Karpas-422 (cell line): ENCODE measurements at places on chromosomes 13 and 19. TPM values are rescaled to one million over a fixed set of nuclear protein-coding genes. Genes with fewer than 3 reads are reported as not detected.
A peak's percentile ranks its signal among the peaks of the same experiment; 100 is the strongest.

SPRED3 gene
- total RNA-seq, result 0.07 and 0.11 TPM in 2 replicates

OR7C1 gene
- total RNA-seq, result not detected in 2 replicates

KLF2 gene
- 0.22 TPM in 1 of 2 replicates, not detected in the other for total RNA-seq

NLRP11 gene
- total RNA-seq, result 1.8 and 5.0 TPM in 2 replicates

NUCB1 gene
- 57.5 and 98.2 TPM in 2 replicates for total RNA-seq

NCCRP1 gene
- total RNA-seq, result not detected in 2 replicates

PDX1 gene
- not detected in 2 replicates for total RNA-seq

DNA sequence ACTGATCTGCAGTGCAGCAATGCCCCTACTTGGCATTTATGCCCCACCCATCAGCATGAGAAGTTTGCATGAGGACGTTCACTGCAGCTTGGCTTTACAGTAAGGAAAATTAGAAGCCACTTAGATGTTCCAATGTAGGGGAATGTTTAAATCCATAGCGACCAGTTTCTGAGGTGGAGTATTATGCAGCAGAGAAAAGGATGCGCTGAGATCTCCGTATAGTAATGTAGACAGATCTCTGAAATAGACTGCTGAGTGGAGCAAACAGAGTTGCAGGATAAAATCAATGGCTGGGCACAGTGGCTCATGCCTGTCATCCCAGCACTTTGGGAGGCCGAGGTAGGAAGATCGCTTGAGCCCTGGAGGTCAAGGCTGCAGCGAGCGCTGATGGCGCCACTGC, 10.1 kb downstream of the PGPEP1 start:
- H3K27me3 ChIP-seq, result no peaks in the 10 kb centered on the region
- no peaks in the 10 kb centered on the region for H3K36me3 ChIP-seq
- no peaks in the 10 kb centered on the region for H3K4me1 ChIP-seq

GRCh38 chr13:39777527-39778061, 122.1 kb downstream of the COG6 start:
- no peak overlapping the region for H3K27ac ChIP-seq
- no peaks in the 10 kb centered on the region for H3K4me1 ChIP-seq
- H3K27me3 ChIP-seq, result no peaks in the 10 kb centered on the region

GRCh38 chr19:49811328-49811727, 1.8 kb downstream of the FUZ start:
- DNase-seq, result no peak
- H3K4me1 ChIP-seq, result peaks cover 36% of the 10 kb centered on the region
- H3K27me3 ChIP-seq, result no peaks in the 10 kb centered on the region
- H3K36me3 ChIP-seq, result no peaks in the 10 kb centered on the region

GRCh38 chr13:41827507-41828213, 133.2 kb downstream of the VWA8 start:
- peaks cover 4% of the 10 kb centered on the region for H3K4me1 ChIP-seq
- H3K36me3 ChIP-seq, result peaks cover 3% of the 10 kb centered on the region; the same call in 1 of the 2 replicates
- H3K27ac ChIP-seq, result no peak overlapping the region
- H3K27me3 ChIP-seq, result no peaks in the 10 kb centered on the region

GRCh38 chr13:27921961-27922882, 2.4 kb downstream of the PDX1 start:
- DNase-seq, result no peak
- H3K27me3 ChIP-seq, result no peaks in the 10 kb centered on the region
- no peaks in the 10 kb centered on the region for H3K4me1 ChIP-seq
- no peak overlapping the region for H3K27ac ChIP-seq
- no peak overlapping the region for H3K4me3 ChIP-seq

DNA sequence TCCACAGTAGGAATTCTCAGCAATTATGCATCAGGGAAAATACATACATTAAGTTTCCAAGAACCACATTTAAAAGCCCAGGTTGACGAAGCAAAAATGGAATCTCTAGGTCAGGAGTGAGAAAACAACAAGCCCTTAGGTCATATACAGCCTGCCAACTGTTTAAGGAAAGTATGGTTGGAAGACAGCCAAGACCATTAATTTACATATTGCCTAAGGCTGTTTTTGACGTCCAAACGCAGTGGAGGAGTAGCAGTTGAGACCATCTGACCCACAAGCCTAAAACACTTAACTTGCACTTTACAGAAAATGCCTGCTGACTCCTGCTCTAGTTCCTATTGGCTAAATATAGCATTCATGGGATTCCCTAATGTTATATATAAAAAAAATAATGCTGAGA, 299.0 kb downstream of the ITGBL1 start:
- peaks cover 4% of the 10 kb centered on the region for H3K4me1 ChIP-seq
- DNase-seq, result no peak
- no peak overlapping the region for H3K4me3 ChIP-seq
- no peaks in the 10 kb centered on the region for H3K27me3 ChIP-seq

DNA sequence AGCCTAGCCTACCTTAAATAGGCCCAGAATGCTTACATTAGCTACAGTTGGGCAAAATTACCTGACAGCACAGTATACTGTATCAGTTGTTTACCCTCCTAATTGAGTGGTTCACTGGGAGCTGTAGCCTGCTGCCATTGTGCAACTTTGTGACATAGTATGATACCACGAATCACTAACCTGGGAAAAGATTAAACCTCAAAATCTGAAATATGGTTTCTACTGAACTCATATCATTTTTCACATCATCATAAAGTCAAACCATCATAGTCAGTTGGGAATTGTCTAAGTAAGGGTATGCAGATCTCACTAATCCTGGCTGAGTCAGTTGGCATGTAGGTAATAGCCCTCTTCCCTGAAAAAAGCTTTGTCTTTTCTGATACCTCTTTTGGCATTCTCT, 9.2 kb downstream of the PAN3 start:
- H3K4me3 ChIP-seq, result no peak overlapping the region
- no peak for DNase-seq
- H3K27ac ChIP-seq, result no peak overlapping the region

DNA sequence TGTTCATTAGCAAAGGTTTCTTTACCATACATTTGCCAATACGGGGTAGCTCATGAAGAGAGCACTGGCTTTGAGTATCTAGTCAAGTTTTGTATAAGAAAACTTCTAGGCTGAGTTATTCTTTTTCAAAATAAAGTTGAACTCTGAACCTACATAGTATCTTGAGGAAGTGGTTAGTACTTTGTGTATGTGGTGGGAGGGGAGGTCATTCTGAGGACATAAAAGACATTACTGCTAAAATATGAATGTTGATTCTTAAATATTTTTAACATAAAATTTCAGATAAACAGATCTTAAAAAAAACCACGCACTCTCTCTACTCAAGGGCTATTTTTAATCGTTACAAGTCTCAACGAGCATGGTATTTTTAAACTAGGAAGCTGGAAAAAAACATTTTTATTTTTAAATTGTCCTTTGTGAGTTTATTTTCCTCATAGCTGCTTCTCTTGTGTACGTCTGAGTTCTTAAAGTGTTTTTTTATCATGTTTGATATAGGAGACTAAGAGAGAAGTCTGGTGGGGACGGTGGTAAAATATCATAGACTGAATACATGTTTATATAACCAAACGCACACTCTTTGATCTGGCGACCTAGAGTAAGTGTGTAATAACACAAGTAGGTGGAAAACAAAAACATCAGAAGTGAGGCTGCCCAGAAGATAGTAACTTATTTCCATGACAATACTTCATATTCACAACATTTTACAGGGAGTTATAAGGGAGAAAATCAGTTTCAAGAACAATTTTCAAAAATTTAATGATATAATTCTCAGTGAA, 118.0 kb upstream of the POSTN start:
- peaks cover 8% of the 10 kb centered on the region for H3K4me1 ChIP-seq
- H3K27me3 ChIP-seq, result no peaks in the 10 kb centered on the region
- H3K4me3 ChIP-seq, result no peak overlapping the region
- no peak for DNase-seq
- H3K36me3 ChIP-seq, result no peaks in the 10 kb centered on the region
- no peak overlapping the region for H3K27ac ChIP-seq

DNA sequence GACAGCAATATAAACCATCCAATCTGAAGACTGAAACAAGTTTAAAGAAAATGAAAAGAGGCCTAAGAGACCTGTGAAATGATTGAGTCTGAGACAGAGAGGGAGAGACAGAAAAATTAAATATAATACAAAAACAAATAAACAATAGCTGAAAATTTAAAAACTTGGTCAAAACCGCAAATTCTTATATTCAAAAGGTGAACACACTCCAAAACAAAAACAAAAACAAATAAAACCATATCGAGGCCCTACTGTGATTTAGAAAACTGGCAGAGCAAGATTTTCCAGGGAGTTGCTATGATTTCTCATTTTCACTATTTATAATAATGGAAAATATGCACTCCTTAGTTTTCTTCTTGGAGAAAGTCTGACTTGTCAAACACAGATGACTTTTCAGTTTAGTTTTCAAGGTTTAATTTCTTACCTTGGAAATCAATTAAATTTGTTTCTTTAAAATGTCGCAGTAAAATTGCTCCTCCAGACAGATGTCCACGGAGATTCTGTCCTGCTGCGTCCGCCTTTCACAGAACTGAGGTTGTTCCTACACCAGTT, 1420.3 kb downstream of the UQCRFS1 start:
- H3K4me1 ChIP-seq, result peaks cover 17% of the 10 kb centered on the region
- H3K36me3 ChIP-seq, result peaks cover 43% of the 10 kb centered on the region
- peak overlapping the region; percentile 82 for H3K4me3 ChIP-seq
- peak overlapping the region; percentile 87 for H3K27ac ChIP-seq
- DNase-seq, result no peak

DNA sequence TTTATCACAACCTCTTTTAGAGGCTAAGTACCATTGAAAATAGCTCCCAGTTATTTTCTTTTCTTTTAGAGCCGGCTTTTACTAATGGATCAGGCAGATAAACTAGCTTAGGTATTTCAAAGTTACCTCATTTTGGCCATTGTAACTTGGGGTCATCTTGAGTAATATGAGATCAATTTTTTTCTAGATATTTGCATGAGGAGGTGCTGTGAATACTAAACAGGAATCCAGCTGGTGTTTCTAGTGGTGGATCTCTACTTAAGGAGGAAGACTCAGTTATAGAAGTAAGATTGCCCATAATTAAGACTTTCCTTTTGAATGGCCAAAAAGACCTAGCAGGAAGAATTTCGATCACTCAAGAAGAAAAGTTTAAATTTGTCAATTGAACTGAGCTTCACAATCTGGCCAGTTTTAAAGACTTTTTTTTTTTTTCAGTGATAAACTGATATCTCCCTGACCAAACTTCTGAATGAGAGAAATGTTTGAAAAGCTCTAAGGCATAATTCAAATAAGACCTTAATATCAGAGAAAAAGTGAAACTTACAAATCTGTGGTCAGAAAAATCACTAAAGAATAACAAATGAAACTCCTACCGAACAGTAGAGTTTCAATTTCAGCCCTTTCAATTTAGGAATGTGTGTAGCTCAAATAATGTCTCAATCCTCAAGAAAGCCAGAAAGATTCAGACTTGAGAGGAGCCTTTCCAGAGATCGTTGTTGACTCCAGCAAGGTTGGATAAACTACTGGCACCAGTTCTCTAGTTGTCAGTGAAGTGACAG, 11.6 kb upstream of the NAA16 start:
- H3K4me3 ChIP-seq, result no peak overlapping the region
- DNase-seq, result no peak
- H3K27me3 ChIP-seq, result no peaks in the 10 kb centered on the region
- H3K4me1 ChIP-seq, result peaks cover 14% of the 10 kb centered on the region
- no peaks in the 10 kb centered on the region for H3K36me3 ChIP-seq
- no peak overlapping the region for H3K27ac ChIP-seq

DNA sequence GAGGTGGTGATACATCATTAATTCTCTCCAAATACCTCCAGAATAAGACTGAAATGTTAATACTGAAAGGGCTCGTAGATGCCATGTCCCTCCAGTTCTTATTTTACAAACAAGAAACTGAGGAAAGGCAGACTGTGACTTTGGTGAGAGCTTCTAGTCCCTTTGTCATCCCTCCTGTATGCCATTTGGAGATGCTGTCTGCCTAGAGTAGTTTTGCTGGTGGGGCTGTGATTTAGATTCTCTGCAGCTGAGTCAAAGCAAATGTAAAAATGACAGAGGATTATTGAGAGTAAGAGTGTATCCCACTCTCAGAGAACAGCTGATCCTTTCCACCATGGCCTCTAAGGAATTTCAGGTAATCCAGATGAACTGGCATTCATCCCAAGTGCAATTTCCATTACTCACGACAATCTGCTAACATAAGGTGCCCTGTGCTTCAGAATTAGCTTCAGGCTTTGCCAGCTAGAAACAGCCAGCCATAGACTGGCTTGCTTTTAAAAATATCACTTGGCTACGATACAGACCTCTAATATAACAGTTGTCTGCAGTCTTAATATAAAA, 16.8 kb downstream of the PABPC3 start:
- no peaks in the 10 kb centered on the region for H3K36me3 ChIP-seq
- H3K27me3 ChIP-seq, result 0 out of 2 replicates have a peak, but pooled peaks cover 5% of the 10 kb centered on the region
- H3K27ac ChIP-seq, result no peak overlapping the region
- H3K4me3 ChIP-seq, result no peak overlapping the region

- no peak for DNase-seq
- no peak overlapping the region for H3K4me3 ChIP-seq
- H3K4me1 ChIP-seq, result peaks cover 11% of the 10 kb centered on the region
- no peaks in the 10 kb centered on the region for H3K36me3 ChIP-seq
- no peak overlapping the region for H3K27ac ChIP-seq
These were observed 1.8 kb downstream of the FAM187B start for GRCh38 chr19:35226748-35227147.

DNA sequence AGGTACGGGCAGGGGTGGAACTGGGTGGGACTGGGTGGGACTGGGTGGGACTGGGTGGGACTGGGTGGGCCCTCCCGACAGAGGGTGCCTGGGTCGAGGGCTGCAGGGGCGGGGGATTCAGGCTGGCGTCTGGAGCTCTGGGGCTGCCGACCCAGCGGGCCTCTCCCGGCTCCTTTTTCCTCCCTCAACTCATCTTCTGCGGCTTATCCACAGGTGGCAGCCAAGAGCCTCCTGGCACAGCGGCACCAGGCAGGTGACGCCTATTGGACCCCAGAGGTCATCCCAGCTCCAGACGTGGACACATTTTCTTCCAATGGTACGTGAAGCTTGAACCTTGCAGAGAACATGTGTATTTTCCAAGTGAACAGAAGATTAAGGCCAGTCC, 533 bp downstream of the ZNF544 start:
- H3K4me3 ChIP-seq, result peak overlapping the region; percentile 83
- H3K4me1 ChIP-seq, result peaks cover 14% of the 10 kb centered on the region
- no peak overlapping the region for H3K27ac ChIP-seq
- H3K36me3 ChIP-seq, result peaks cover 47% of the 10 kb centered on the region
- DNase-seq, result peak; percentile 63
- H3K27me3 ChIP-seq, result no peaks in the 10 kb centered on the region

DNA sequence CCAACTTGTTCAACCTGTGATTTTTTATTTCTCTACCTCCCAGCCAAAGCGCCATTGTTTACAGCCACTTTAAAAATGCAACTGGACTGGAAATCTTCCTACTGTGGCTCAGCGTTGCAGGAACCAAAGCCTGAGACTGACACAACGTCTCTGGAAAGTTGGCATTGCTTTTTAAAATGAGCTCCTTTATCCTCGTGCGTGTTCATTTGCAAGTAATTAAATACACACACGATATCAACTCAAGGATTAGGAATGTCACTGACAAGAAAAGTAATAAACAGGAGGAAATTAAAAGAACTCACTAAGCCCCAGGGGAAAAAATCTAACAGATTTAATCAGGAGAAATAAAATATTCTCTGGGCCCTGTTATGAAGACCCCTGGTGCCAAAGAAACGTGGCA, 184.6 kb upstream of the IRS2 start:
- no peaks in the 10 kb centered on the region for H3K4me1 ChIP-seq
- no peaks in the 10 kb centered on the region for H3K36me3 ChIP-seq
- H3K4me3 ChIP-seq, result no peak overlapping the region
- no peaks in the 10 kb centered on the region for H3K27me3 ChIP-seq
- no peak for DNase-seq
- H3K27ac ChIP-seq, result no peak overlapping the region
